ENCODE measurements at places on chromosomes 11 and 22.

DNA sequence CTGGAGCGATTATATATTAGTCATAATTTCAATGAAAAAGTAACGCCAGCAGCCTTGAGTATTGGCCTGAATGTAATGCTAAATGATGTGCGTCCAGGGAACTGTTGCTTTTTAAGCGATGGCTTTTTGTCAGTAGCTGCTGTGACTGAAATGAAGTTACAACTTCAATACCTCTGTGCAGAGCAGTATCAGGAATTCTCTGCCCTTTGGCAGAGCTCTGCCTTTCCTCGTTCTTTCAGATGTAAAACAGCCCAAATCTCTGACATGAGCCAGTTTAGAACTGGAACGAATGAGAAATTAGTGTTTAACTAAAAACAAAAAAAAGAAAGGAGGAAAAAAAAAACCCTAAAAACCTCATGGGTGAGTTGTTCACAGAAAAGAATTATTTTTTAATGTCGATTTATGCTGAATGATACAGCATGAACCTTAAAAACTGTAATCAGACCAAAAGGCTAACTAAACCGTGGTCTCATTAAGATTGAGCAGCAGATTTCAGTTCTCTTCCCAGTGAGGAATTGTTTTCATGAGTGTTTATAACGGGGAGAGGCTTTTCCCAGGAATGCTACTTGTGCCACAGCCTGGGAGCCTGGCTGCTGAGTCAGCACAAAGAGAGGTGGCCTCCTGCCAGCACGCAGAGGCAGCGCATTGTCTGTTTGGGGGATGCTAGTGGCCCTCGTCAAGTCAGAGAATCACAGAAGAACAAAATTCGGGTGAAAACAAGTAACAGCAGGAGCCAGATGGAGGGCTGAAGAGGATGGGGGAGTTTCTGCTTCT lies 146.2 kb upstream of the RASSF10 start:
- DNase-seq: no peak

GRCh38 chr11:129825380-129825779 lies 9.7 kb downstream of the TMEM45B start:
- DNase-seq: no peak

DNA sequence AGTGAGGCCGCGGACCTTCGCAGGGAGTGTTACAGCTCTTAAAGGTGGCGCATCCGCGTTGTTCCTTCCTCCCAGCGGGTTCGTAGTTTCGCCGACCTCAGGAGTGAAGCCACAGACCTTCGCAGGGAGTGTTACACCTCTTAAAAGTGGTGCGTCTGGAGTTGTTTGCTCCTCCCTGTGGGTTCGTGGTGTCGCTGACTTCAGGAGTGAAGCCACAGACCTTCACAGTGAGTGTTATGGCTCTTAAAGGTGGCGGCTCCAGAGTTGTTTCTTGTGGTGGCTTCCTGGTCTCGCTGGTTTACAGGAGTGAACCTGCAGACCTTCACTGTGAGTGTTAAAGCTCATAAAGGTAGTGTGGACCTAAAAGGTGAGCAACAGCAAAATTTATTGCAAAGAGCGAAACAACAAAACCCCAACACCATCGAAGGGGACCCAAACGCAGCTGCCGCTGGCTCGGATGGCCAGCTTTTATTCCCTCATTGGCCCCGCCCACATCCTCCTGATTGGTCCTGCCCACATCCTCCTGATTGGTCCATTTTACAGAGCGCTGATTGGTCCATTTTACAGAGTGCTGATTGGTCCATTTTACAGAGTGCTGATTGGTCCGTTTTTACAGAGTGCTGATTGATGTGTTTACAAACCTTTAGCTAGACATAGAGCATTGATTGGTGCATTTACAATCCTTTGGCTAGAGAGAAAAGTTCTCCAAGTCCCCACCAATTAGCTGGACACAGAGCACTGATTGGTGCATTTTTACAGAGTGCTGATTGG lies 1.2 kb upstream of the TMEM45B start:
- DNase-seq: peak; percentile 75

DNA sequence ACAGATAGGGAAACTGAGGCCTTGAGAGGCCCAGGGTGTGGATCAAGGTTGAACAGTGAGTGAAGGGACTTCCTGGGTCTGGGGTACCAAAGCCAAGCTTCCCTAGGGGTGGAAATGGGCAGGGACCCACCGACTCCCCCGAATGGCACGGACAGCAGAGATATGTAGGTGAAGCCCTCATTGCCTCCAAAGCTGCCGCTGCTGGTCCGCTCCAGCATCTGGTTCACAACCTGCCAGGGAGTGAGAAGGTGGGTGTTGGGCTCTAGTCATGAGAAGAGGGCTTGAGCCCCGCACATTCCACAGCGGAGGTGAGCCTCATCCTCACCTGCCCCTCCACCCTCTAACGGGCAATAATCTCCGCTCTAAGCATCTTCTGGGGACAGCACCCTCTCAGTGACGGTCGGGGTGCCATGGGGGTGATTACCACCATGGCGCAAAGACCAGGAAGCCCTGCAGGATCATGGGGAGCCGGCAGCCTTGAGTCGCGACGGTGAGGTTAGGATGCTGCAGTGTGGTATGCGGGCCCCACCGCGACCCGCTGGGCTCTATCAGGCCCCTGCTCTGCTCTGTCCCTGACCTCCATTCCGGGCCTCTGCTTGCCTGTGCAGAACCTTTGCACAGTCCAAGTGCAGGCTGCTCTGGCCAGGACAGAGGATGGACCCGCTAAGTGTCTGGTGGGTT lies 10.8 kb downstream of the ALDH3B2 start:
- no peak for DNase-seq

GRCh38 chr11:61491736-61492395 lies 16.7 kb upstream of the LRRC10B start:
- no peak for DNase-seq

GRCh38 chr11:111957663-111958444 lies 20.7 kb downstream of the DIXDC1 start:
- DNase-seq: no peak

DNA sequence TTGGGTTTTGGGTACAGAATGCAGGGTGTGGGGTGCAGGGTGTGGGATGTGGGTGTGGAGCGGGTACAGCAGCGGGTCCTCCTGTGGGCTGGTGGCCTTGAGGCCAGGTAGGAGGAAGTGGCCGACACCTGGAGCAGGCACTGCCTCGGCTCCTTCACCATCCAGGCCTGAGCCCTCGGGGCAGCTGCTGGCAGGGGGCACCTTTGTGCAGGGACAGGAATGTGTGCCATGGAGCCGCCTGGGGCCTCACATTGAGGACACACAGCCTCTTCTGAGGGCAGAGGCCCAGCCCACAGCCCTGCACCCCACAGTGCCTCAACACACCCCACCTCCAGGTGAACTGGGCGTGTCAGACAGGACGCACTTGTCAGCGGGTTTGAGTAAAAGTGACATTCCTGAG lies 984.0 kb downstream of the BRD1 start:
- no peak for DNase-seq

- no peak for DNase-seq
Observed at GRCh38 chr22:35558719-35559118, 18.1 kb downstream of the RASD2 start.

- DNase-seq: no peak
Observed at GRCh38 chr11:11430431-11430830, 77.4 kb upstream of the CSNK2A3 start.

- DNase-seq: no peak
Observed at GRCh38 chr11:79727221-79727620, 286.4 kb upstream of the TENM4 start.

DNA sequence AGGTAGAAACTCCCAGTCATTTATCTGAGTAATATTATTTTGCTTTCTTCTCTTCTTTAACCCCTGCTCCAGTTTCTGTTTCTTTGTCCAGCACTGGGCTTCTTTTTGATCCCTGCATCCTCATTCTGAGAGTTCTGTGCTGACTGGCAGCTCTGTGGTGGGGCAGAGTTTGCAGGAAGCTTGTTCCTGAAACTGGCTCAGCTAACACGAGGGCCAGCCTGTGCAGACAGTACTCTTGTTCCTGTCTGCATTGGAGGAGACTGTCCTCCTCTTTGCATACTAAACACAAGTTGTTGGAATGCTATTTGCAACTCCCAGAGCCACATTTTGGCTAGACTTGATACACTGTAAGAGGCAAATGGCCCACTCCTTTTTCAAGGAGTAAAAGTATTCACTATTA lies 93.1 kb upstream of the HORMAD2 start:
- no peak for DNase-seq
